ENCODE measurements at places on chromosomes 12 and 14.

DNA sequence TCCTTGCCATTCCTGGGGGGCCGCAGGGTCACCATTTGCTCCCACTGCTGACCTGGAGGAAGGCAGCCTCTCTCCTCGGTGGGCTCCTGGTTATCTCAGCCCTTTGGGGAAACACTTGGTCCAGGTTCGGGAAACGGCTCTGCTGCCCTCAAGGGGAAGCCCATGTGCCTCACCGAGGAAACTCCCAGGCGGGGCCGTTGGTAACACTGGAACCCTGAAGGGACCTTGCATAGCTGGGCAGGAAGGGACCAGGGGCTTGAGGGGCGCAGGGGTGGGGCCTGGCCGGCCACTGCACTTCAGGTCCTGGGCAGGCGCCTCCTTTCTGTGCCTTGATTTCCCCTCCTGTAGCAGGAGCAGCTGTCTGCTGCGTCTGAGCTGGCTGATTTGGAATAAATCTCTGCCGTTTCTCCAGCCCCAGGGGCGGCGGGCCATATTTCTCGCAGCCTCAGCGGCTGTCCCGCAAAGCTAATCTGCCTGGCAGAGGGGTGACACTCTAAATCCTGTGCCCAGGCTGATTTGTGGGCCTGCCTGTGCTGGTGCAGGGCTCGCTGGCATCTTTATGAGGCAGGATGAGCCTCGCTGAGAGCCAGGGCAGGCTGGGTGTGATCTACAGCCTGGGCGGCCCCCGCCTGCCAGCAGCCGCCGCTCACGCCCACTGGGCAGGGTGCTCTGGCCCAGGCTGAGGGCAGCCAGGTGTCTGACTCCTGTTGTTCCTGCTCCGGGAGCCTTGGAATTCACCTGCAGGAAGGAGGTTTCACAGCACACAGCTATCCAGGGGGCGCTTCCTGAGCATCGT lies 49.7 kb downstream of the KIF26A start:
- no peak for DNase-seq

GRCh38 chr12:89949457-89950195 lies 241.0 kb upstream of the ATP2B1 start:
- peak; percentile 84 for DNase-seq

- no peak for DNase-seq
Observed at GRCh38 chr14:76007379-76007778, 21.8 kb downstream of the IFT43 start.

GRCh38 chr14:103372552-103373304 lies 12.5 kb upstream of the MARK3 start:
- DNase-seq = peak; percentile 92

DNA sequence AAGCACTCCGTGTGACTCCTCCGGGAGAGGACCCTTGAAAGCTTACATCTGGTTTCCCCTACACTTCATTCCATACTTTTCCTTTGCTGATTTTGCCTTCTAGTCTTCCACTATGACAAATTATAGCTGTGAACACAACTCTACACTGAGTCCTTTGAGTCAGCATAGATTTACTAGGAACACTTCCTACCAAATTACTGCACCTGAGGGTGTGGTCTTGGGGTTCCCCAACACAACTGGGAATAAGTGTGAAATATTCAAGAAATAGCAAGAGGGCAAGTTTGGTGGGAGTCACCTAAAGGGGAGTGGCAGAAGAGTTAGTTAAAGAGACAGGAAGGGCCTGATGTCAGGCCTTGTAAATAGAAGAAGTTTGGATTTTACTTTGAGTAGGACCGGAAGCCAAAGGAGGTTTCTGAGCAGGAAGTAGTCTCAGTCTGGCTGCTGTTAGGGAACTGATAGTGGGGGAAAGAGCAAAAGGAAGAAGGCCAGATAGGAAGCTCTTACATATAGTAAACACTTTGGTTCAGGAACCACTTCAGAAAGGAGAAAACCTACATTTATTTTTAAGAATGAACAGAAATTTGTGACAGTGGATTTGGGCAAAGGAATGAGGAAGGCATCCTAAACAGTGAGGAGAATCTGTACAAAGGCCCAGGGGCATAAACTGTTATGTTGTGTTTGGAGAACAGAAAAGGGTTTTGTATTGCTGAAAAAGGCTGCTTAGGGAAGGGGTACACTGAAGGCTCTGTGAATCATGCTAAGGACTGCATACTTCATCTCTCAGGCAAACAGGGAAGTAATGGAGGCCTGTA lies 14.2 kb downstream of the SEL1L start:
- no peak for DNase-seq

DNA sequence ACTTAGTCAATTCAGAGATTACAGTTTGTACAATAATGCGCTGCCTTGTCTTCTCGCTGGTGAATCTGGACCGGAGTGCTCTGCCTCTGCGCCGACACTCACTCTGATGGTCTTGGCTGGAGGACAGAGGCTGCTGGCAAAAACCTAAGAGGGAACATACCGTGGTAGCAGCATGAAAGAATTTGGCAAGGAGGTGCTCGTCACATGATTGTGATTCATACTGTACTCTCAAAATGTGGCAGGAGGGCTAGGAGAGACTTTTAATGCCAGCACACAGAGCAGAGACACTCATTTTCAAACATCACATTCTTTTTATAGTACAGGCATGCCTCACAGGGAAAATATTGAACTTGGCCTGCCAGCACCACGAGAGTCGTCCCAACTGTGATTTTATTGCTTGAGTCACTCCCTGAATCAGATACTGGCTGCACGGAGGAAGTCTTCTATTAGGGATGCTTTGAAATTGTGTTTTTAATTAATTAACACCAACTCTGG lies 67.8 kb downstream of the HMGA2 start:
- DNase-seq = peak; percentile 100

DNA sequence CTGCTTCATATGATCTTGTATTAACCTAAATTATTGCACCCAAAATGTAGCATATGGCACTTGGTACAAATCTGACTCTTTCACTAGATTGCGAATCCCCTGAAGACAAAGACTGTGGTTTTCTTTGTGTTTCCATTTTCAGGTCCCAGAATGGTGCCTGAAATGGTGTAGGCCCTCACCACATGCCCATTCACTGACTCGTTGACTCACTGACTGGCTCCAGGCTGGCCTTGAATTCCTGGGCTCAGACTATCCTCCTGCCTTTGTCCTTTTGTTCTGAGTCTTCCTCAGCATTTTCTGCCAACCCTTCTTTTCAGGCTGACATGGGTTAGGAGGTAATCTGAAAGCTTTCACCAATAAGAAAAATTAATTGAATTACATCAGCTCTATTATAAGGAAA lies 368.7 kb upstream of the GARIN6 start:
- DNase-seq = no peak
